ENCODE measurements at places on chromosomes 4 and X. TPM values are rescaled to one million over a fixed set of nuclear protein-coding genes. Genes with fewer than 3 reads are reported as not detected.
A peak's percentile ranks its signal among the peaks of the same experiment; 100 is the strongest.

The TMEM129 gene
- polyA plus RNA-seq: 29.5 TPM

The HGFAC gene
- 1.3 TPM for polyA plus RNA-seq

The SLC26A1 gene
- 10.1 TPM for polyA plus RNA-seq

The GPRASP3 gene
- polyA plus RNA-seq: 10.7 TPM

The ZXDA gene
- 4.3 TPM for polyA plus RNA-seq

DNA sequence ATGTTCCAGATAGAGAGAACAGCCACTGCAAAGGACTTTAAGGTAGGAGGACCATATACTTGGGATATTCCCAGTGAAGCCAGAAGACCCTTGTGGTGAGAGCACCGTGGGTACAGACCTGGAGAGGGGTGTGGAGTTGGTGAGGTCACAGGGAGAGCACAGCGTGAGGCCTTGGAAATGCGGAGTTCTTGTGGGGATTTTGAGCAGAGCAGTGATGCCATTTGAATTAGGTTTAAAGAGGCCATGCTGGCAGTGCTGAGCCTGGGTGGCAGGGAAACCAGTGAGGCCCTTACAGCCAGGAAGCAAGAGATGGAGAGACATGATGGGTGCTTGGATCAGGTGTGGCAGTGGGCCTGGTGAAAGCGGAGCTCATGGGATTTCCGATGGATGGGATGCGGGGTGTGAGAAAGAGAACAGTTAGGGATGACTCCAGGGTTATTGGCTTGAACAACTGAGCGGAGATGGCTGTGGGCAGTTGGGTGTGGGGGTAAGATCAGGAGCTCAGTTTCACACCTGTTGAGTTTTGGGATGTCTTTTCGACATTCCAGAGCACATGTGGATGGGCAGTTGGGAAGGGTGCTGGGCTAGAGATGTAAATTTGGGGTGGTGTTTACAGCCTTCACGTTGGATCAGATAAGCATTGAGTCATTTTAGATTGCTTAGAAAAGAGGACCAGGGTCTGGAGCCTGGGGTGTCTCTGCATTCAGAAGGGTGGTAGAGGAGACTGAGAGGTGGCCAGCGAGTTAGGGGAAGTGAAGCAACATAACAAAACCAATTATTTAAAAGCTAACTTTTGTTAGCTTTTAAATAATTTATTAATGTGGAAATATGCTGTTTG, 68.9 kb downstream of the TMEM131L start:
- DNase-seq: no peak

DNA sequence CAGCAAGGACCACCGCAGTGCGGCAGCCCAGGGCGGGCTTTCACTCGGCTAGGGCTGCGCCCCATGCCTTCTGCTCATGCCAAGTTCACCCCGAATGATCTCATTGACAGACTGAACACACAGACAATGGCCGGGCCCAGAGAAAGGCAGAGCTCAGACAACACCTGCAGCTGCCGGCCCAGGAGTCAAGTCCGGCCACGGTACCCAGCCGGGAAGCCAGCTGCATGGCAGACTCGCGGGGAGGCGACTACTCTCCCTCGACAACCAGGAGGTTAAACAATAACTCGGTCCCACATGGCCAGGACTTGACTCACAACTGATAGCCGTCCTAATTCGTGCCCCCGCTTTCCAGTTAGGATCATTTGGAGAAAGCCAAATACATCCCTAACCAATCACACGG, 50.4 kb downstream of the ABLIM2 start:
- DNase-seq: peak; percentile 49

DNA sequence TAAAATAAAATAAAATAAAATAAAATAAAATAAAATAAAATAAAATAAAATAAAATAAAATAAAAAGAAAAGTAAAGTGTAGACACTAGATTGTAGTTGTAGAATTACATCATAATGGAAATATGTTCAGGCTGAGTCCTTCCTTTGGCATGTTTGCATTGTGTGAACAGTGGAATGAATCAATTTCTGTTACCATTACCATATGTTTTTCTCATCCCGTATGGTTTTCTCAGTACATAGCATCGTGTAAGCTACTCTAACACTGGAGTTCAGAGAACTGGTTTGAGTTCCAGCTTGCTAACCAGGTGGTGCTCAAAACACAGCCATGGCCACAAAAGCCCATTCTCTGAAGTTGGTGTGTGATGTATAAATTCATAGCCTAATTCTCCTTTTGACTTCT, 45.9 kb downstream of the USP11 start:
- no peak for DNase-seq

DNA sequence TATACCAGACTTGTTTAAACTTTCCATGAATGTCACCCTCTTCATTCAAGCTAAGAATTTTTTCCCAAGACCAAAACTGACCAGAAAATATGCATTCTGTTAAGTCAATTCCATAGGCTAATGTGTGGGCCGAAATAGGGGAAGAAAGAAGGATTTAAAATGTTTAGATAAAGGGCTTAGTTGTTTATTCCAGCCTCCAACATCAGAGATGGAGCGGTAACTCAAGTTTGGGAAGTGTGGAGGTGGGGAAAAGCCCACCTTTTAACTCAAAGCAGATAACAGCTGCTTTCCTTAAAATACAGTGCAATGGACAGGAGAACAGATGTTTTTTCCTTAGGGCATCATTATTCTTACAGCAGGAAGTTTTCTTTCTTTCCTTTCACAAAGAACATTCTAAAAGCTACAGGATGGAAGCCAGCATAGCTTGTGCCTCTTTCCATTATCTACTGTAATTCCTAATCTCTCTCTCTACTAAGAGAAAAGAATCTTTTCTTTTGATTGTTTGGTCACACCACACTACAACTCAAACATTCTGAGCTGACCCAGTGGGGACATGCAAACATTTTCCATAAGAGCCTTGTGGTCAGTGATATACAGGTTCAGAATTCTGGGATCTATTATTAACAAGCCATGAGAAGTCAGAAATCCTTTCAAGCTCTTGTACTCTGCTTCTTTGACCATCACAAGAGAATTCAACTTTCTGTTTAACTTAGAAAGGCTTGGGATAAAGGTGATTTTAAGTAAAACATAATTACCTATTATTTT, 101.6 kb downstream of the PDE5A start:
- DNase-seq: no peak

DNA sequence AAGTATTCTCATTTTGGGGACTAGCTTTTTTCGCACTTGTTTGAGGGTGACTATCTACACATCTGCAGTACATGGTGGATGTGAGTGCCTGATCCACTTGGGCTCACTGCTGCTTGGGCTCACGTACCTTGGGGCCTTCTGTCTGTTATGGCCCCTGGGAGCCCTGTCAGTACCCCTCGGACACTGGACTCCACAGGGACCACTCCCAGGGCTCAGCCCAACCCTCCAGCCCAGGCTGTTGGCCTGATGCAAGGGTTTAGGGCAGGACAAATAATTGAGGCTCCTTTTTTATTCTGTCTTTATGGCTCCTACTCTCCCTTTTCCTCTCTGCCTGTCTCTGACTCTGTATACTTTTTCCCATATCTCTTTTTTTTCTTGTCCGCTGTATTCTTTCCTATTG, 32.7 kb upstream of the MSN start:
- DNase-seq: no peak

DNA sequence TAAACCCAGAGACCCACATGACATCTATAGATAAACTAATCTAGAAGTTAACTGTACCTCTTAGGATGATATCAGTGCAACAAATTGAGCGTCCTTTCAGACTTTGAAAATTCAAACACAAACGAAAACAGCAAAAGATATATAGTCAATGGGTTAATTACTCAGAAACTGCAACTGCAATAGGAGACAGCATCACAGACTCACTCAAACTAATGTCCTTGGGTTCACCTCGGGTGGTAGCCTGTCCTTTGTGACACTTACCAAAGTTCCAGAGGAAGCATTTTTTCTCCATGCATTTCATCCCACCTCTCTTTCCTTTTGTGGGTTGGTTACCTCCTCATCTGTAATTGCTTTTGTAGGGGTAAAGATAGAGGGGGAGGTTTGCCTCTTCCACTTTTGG, 9.7 kb downstream of the GC start:
- DNase-seq: no peak

All from large intestine (tissue), 12 donors.